ENCODE measurements at places on chromosomes 2 and 18.

DNA sequence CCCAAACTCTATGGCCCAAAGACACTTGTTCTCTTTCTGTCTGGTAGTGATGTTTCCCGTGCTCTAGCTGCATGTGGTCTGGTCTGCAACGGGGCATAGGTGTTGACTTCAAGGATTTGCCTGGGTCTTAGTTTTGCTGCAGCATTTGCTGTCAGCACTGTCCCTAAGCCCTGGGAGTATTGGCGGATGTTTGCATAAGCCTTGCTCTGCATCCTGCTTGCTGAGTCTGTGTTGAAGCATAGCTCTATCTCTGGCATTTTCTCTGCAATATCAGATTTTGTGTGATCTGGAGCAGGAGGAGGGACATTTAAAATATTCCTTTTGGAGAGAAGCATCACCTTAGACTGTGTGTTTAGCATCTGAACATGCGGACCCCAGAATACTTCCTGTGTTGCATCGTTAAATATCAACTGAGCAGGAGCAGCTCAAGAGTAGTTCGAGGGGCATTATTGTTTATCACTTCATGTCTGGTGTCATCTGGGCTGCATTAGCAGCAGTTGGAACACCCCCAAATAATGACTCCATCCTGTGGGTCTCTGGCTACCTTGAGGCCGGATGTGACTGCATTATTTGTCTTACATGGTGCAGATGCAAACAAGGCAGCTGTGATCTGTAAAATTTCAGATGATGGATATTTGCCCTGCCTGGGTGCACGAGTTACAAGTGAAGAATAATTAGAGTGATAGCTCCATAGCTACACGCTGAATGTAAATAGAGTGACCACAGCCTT is 231.7 kb downstream of the TRIB2 start:
- no peak for DNase-seq

- no peak for DNase-seq
Measured at GRCh38 chr18:43982582-43982981, 698.1 kb upstream of the SETBP1 start.

DNA sequence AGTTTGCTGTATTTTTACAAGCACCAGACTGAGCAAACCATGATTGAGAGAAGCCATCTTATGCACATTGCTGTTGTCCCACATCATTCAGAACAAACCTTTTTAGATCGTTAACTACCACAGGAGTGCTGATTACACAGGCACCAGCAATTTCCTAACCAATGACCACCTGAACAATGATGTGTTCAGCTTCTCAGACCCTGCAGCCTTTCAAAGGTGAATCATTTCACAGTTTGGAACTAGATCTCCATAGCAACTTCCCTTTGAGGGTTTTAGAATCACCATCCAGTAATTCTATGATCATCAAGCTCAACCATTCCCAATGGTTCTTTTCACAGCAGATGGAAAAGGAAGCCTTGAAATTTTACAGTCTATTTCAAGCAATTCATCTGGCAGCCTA is 71.4 kb downstream of the OLA1 start:
- no peak for DNase-seq

- no peak for DNase-seq
Measured at GRCh38 chr2:47414682-47415458, 11.9 kb downstream of the MSH2 start.

DNA sequence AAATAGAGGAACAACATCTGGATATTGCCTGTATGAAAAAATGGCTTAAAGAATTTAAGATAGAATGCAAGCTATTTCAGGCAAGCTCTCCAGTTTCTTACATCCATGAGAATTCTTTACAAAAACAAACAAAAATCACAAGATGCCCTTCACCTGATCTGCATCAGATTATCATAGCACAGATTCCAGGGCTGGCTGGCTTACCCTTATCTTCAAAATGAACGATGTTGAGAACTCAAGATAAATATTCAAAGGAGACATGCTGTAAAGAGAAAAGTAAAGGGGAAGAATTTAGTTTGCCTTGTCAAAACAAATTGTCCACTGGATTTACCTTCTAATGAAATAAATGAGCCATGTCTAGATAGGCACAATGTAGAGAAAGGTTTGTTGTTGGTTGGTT is 18.7 kb upstream of the SLC40A1 start:
- DNase-seq, result no peak

DNA sequence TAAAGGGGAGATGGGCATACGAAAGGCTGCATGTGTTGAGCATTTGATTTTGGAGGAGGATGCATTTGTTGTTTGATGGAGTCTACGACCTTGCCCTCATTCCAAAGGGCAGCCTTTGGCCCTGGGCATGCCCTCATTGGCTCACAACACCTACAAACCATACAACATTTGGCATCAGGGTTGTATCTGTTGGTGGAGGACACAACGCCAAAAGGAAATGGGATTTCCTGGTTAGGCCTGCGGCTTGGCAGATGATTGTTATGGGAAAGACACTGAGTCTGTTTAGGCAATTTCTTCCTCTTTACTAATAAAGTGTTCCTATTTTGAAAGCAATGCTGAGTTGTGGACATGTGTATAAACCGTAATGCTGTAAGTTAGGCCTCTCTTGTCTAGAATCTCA is 246.9 kb downstream of the LDLRAD4 start:
- no peak for DNase-seq

DNA sequence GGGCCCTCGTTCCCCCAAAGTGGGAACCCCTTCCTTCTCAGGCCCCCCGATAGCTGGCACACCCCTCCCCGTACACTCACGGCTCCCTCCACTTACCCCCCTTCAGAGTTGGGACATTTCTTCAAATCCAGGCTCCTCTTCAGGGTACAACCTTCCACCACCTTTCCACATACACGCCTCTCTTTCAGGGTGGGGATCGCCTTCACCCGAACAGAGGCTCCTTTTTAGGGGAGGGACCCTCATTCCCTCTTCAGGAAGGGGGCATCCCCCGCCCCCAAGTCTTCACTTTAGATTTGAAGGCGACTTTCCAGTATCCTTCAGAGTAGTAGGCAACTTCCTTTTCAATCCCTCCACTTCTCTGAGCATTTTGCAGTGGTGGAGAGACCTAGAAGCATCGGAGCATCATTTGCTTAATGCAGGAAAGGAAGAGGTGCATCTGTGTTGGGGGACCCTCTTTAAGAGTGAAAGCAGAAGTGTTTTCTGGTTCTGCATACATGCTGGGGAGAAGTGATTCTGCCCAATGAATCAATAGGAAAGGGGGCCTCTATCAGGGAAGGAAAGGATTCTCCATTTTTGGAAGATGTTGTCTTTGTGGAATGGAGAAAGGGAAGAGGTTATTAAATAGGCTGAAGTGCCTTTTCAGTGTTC is 845 bp downstream of the EML4 start:
- DNase-seq, result no peak

GRCh38 chr2:65031341-65032018 is 24.7 kb upstream of the CEP68 start:
- DNase-seq, result no peak

GRCh38 chr2:182077023-182077422 is 91.4 kb downstream of the PPP1R1C start:
- DNase-seq, result no peak

DNA sequence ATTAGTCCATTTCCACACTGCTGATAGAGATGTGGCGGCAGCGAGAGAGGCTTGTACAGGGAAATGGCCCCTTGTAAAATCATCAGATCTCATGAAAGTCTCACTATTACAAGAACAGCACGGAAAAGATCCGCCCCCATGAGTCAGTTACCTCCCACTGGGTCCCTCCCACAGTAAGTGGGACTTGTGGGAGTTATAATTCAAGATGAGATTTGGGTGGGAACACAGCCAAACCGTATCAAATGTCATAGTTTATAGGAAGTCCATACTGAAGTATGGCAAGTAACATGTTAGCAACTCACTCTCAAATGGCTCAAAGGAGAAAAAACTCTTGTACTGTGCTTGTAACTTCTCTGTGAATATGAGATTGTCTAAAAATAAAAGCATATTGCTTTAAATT is 56.1 kb downstream of the FARP2 start:
- no peak for DNase-seq

DNA sequence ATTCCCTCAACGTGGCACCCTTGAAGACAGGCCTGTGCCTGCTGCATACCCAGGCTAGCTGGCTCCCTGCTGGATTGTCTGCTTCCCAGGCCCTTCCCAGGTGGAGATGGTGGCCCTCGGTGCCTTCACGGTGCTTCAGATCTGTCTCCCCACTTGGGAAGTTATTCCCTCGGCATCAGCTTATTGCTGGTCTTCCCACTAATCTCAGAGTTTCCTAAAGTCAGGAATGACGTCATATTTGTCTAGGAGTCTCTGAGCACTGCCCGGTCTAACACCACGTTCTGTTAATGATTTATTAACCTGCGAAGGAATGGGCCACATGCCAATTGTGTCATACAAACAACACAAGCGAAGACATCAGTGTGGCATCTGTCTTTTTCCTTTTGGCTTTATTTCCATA is 269.8 kb upstream of the ID2 start:
- DNase-seq, result no peak

- DNase-seq, result no peak
Measured at GRCh38 chr2:84901593-84902120, 3.8 kb upstream of the TMSB10 start.

DNA sequence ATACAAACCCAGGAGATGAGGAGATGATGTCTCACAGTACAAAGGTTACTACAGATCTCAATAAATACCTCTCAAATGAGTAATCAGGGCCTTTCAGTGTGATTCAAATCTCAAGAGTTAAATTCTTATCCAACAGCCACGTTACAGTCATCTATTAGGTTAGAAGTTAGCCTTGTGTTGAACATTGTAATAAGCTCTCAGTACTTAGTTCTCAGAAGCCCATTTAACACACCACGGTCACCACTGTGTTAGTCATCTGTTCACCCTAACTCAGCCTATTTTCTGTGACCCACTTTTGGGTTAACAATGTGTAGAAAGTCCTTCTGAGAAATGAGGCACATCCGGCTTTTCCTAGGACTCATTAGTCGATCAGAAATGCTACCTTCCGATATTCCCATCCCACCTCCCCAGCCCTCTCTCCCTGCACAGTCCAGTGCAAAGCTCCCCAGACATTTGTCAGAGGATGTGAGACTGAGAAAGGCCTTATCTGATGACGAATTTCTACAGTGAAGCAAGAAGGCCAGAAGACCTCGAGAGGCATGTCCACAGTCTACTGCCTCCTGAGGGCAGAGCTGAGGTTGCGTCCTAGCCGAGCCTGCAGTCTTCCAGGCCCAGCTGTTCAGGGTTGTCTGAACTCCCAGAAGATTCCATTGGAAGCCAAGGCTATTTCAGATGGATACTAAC is 92.6 kb downstream of the ACTR2 start:
- no peak for DNase-seq

Measured in activated CD8-positive, alpha-beta memory T cell treated with anti-CD3 and anti-CD28 coated beads for 4 hours (primary cell).